Esophagus squamous epithelium (tissue), 5 donors: ENCODE measurements at places on chromosomes 5 and 9.

GRCh38 chr9:91682806-91683205 is 259.2 kb upstream of the NFIL3 start:
- DNase-seq, result no peak

- DNase-seq, result no peak
Observed at GRCh38 chr5:181207960-181208253, 2.9 kb upstream of the TRIM7 start.

- DNase-seq, result no peak
Observed at GRCh38 chr5:89425062-89425461, 542.1 kb upstream of the MEF2C start.

GRCh38 chr9:96852676-96853075 is 1.6 kb downstream of the ZNF782 start:
- no peak for DNase-seq

DNA sequence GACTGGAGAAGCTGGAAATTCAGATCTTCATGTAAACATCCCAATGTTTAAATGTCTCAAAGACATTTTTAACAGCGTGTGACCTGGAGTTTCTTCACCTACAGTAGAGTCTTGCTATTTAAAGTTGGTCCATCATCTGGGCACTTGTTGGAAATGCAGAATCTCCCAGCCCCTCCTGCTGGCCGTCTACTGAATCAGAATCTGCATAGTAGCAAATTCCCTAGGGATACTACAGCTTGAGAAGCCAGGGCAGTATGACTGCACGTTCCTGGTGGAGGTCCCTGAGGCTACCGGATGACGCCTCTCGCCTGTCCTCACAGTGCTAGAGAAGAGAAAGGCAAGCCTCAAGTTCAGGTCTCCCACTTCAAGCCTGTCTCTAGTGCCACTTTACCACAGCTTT is 15.7 kb downstream of the SAP30L start:
- no peak for DNase-seq

DNA sequence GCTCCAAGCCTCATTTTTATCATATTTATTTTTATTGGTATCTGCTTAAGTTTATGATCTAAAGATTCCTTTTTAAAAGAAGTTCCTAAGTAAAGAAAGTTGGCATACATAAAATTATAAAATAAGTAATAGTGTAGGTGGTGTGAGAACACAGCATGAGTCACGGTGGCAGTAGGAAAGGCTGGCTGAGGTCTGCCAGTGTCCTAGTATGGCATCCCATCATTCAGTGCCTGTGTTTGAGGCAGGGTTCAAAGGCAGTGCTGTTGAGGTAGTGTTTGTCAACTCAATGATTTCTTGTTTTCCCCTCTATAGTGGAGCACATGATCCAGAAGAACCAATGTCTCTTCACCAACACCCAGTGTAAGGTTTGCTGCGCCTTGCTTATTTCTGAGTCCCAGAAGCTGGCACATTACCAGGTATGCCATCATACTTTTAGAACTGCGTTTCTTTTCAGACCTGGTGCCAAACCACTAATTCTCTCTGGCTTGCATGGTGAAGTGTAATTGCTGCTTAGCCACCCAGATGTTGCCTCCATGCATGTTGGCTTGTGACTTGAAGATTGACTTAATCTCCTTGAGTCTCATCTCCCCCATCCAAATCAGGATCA is 18.4 kb downstream of the ZNF346 start:
- no peak for DNase-seq

- DNase-seq, result no peak
Observed at GRCh38 chr9:126423142-126423915, 96.7 kb downstream of the MVB12B start.

- DNase-seq, result no peak
Observed at GRCh38 chr5:155822177-155822576, 504.8 kb upstream of the SGCD start.

- DNase-seq, result no peak
Observed at GRCh38 chr5:93305984-93306383, 275.0 kb downstream of the NR2F1-AS1 start.

- DNase-seq, result no peak
Observed at GRCh38 chr9:94812343-94812742, 85.8 kb downstream of the AOPEP start.

- no peak for DNase-seq
Observed at GRCh38 chr9:98075332-98075805, 18.8 kb downstream of the NANS start.
